ENCODE measurements at places on chromosomes 4 and X.

- DNase-seq, result no peak
Measured at GRCh38 chr4:38804654-38805295, at the start of gene TLR1. Gene TLR1, minus strand, starts transcription at chr4:38804791. Its CDS starts 5,960 bp downstream, at chr4:38798831.

- no peak for DNase-seq
Measured at GRCh38 chr4:173171098-173171497, 2.5 kb downstream of the GALNT7 start.

GRCh38 chrX:53071604-53072417, 10.4 kb upstream of the TSPYL2 start:
- DNase-seq, result peak; percentile 45

GRCh38 chr4:41839916-41840854, 91.7 kb upstream of the PHOX2B start:
- DNase-seq, result no peak

GRCh38 chrX:134544513-134545151, 84.7 kb downstream of the HPRT1 start:
- DNase-seq, result no peak
